GM12891 (cell line): ENCODE measurements at places on chromosomes 2 and 18.

- DNase-seq = no peak
Observed at GRCh38 chr2:19810637-19811036, 91.1 kb downstream of the TTC32 start.

DNA sequence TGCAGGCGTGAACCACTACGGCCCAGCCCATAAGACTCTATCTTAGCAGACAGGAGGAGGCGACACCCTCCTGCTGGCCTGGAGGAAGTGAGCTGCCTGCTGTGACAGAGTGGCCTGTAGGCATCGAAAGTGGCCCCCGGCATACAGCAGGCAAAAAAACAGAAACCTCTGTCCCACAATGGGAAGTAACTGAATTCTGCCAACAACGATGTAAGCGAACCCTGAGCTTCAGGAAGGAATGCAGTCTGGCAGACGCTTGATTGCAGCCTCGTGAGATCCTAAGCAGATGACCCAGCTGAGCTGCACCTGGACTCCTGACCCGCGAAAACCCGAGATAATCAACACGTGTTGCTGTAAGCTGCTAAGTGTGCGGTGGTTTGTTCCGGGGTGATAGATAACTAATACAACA is 13.6 kb downstream of the MRO start:
- DNase-seq = no peak

GRCh38 chr2:166361351-166362153 is 14.2 kb downstream of the SCN9A start:
- DNase-seq = no peak

GRCh38 chr2:134149904-134150303 is 104.0 kb upstream of the MGAT5 start:
- no peak for DNase-seq

DNA sequence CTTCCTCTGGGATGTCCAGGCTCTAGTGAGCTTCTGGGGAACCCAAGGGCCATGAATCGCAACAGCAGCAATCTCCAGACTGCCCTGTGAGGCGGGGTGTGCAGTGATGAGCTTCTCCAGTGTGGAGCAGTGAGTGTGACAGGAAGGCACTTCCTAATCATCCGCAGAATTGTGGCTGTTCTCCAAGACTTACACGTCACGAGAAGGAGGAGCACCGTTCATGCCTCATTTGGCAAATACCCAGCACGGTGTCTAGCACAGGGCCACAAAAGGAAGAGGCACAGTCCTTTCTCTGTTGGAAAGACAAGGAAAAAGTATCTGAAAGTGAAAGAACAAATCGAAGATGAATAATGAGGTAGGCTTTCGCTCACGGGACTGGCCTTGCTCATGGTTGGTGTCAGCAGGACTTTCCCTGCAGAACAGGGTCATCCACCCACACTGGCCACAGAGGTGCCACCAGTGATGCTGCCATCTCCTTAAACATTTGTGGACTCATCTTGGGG is 125.1 kb upstream of the HAAO start:
- DNase-seq = no peak

GRCh38 chr2:41993435-41993925 is 54.3 kb upstream of the PKDCC start:
- DNase-seq = no peak

DNA sequence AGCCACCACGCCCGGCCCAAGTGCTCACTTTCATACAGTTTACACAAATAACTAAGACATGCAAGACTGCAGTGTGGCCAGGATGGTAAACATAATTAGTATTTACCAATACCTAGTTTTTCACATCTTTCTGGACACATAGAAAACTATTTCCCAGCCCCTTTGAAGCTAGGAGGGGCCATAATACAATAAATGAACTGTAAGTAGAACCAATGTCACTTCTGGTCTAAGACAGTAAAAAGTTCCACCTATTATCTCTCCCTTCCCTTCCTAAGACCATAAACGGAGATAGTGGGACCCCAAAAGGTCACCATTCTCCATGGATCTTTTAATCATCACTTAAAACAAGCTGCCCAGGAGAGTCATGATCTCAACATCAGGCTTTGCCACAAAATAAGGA is 51.0 kb downstream of the NBAS start:
- DNase-seq = no peak

DNA sequence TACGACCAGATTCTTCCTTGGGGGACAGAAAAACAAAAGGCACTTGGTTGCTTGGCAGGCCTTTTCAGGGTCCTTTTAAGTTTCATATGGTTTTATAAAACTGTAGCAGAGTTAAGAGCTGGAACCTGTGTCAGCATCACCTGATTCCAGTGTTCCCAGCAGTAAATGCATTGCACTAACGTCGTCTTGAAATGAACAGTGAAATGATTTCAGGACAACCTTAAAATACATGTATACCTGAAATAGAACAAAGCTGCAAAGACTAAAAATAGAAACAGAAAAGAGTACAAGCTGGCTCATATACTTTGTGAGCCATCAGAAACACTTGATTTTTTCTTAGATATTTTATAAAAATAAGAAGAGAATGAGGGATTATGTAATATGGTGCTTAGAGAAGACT is 51.9 kb downstream of the ACSL3 start:
- DNase-seq = no peak

- DNase-seq = no peak
Observed at GRCh38 chr18:63149302-63149587, 170.3 kb downstream of the BCL2 start.

- peak; percentile 32 for DNase-seq
Observed at GRCh38 chr18:24397694-24398368, at the start of gene OSBPL1A. Gene OSBPL1A (minus strand): TSS chr18:24397824. CDS start chr18:24377533, 20,291 bp downstream.

DNA sequence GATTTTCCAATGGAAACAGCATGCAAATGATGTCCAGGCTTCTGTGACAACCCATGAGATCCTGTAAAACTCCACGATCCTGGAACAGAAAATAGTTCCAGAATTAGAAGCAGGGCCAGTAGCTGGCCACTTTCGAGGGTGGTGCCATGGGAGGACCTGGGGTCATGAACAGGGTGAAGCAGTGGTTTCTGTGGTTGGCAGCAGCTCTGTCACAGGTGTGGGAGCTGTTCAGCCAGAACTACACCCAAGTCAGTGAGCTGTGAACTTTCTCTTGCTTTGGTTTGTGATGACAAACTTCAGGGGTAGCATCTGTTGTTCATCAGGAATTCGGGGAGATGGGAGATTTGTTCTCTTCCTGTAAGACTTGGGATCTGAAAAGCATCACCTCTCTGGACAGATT is 314.4 kb upstream of the NT5C1B start:
- peak; percentile 30 for DNase-seq

- DNase-seq = no peak
Observed at GRCh38 chr2:191051825-191052778, 38.1 kb upstream of the STAT1 start.

DNA sequence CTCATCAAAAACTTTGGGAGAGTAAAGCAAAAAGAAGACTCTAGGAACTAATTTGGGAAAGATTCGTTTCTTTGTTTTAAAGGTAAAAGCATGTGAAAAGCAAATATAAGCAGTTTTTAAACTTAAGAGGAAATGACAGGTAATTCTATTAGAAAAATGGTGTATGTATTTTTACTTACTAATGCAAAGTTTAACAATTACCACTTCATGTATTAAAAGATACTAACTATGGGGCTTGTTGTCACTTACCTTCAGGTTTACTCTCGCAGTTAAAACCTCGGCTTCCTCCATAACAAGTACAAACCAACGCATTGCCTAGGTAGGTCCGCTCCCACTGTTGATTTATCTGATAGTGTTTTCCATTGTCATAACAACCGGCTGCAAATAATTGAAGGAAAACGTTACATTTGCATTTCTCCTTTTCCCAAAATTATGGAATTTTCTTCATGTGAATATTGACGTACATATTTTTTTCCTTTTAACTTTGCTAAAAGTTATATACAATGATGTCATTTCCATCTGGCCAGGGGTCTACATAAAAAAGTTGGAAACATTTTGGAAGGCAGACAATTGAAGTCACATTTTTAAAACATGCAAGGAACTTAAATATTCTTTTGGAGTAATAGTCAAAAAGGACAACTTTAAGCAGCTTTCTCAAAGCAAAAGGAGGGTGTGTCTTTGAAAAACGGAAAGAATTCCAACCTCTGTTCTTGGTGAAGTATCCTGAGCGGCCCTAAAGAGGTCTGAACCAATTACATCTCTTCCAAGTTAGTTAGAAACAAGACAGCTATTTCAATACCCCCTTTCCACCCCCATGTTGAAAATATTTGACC is 1.2 kb downstream of the FN1 start:
- no peak for DNase-seq

- DNase-seq = no peak
Observed at GRCh38 chr2:144759746-144760145, 239.8 kb upstream of the ZEB2 start.

GRCh38 chr2:67213270-67213670 is 183.9 kb upstream of the ETAA1 start:
- DNase-seq = no peak

DNA sequence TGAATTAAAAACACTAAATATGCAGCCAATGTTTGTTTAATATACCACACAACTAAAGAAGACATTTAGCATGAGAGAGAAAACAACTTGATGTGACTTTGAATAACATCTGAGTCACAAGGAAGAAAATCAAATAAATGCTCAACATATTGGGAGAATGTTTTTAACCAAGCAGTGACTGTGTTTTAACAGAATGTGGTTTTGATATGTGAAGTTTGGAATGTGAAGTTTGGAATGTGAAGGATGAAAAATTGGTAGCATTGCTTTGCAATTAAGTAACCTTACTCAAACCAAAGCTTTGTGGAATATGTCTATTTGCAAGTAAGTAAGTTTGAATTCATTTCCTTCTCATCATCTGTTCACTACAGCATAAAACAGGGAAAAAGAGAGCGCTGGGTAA is 128.2 kb upstream of the DNAJC10 start:
- DNase-seq = no peak

GRCh38 chr2:62784341-62784740 is 78.8 kb downstream of the EHBP1 start:
- no peak for DNase-seq

GRCh38 chr2:185337033-185337432 is 401.6 kb upstream of the FSIP2 start:
- no peak for DNase-seq

DNA sequence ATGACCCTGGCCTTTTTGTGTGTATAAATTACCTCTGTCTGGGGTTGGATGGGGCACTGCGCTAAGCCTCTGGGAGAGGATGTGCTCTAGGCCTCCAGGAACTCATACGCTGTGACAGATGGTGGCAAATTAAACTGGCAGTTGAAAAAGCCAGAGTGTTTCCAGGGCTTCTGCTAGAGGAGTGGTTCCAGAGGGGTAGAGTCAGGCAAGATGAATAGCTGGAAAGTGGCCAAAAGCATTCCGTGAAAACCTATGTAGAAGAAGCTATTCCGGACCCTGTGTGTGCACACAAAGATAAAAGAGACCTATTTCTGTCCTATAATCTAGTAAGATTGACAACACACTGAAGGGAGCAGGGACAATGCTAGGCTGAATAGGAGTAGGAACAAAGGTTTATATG is 84.8 kb downstream of the ACTR3 start:
- DNase-seq = no peak

- no peak for DNase-seq
Observed at GRCh38 chr2:118697781-118698180, 149.7 kb downstream of the EN1 start.

GRCh38 chr2:42249284-42249683 is 80.1 kb downstream of the EML4 start:
- no peak for DNase-seq

DNA sequence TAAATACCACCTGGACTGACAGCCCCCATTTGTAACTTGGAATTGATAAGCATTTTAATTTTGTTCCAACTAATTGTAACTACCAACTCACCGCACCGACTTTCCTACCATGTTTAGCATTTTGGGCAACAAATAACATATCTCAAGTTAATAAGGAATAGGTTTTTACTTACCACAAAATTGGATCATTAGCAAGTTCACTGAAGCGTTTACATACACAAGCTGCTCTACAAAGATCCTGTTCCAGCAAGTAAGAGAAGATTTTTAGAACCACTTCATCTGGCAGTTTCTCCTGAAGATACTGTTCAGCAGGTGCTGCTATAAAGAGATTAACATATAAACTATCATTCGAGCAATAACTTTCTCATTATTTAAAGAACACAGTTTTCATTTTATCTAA is 55.7 kb downstream of the MSH6 start:
- no peak for DNase-seq

GRCh38 chr18:72246076-72246475 is 298.1 kb downstream of the CBLN2 start:
- no peak for DNase-seq

DNA sequence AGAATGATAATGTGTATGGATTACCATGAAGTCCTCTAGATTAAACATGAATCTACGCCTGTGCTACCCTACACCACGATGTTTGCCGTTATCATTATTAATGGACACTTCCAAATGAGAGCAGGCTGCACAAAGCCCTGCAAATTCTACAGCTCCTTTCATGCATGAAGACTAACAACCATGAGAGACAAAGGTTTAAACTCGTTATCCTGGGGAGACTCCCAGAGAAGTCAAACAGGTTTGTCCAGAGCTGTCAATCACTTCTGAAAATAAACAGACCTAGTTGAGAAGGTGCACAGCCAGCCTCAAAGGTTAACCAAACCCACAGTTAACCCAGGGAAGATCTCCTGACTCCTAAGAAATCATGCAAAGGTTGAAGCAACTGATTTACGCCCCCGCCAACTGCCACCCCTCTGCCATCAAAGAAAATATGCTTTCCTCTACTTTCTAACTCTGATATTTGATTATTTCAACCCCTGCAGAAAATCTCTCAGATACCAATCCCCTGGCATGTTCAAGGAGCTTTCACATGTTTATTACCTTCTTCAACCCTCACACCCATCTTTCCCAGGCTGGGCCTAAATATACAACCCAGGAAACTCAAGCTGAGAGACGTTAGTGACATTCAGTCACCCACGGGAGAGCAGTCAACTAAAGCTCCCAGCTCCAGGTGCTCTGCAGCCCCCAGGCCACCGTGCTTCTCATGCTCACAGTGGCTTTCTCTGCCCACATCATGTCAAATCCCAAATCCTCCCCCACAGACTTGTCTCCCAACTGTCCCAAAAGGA is 35.9 kb downstream of the MYO5B start:
- DNase-seq = no peak

- no peak for DNase-seq
Observed at GRCh38 chr2:227818675-227819397, 5.2 kb downstream of the CCL20 start.

GRCh38 chr2:237026981-237027711 is 58.5 kb upstream of the COPS8 start:
- DNase-seq = peak; percentile 18

- DNase-seq = no peak
Observed at GRCh38 chr2:20668451-20668850, 1.5 kb downstream of the GDF7 start.

GRCh38 chr2:39128919-39129391 is 8.1 kb upstream of the SOS1 start:
- no peak for DNase-seq

DNA sequence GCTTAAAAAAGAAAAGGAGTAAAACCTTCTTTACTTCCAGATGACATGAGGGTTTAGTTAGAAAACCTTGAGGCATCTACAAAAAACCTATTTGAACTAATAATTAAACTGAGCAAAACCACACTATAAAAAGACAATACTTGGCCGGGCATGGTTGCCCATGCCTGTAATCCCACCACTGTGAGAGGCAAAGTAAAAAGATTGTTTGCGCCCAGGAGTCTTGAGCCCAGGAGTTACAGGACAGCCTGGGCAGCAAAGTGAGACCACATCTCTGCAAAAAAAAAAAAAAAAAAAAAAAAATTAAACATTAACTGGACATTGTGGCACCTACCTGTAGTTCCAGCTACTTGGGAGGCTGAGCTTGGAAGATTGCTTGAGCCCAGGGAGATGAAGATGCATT is 502.8 kb upstream of the LRRTM4 start:
- no peak for DNase-seq
